ENCODE measurements at places on chromosomes 5 and 9.

DNA sequence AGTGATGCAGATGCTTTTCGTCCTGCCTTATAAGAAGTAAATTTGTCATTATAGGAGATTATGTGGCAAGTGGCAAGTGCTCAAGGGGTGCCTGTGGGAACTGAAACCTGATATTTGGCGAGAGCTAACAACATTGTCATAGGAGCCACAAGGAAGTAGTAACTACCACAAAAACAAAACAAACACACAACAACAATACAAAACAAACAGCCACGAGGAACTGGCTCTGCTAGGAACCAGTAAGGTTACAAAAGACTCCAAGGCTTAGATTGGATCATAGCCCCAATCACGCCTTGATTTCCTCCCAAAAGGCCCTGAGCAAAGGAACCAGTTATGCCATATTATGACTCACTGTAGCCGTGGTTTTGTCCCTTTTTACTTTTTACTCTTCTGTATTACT lies 1045.2 kb downstream of the CDH12 start:
- DNase-seq, result no peak

DNA sequence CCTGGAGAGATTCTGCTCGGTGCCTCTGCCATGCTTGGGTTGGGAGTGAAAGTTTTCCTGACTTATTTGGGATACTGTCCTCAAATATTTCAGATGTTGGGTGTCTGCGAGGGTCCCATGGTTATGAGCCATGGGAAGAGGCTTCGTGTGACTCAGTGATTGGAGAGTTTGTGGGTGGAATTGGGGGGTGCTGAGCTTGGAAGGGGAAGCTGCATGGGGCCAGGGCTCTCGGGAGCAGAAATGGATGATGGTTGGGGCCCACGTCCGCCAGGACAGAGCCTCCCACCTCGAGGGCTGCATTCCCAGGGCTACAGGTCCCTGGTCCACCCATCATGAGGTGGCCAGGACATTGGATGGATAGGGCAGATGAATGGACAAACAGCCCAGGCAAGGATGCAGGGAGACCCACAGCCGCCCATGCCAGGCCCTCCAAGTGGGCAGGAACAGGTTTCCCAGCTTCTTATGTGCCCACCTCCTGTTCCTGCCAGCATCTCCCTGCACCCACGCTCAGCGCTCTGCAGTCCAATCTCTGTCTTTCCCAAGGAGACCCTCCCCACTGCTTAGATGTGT lies 5.5 kb downstream of the OBP2B start:
- no peak for DNase-seq

- no peak for DNase-seq
Observed at GRCh38 chr5:77087484-77088261, 588 bp upstream of the ZBED3 start.

GRCh38 chr5:61765471-61765870 lies 433.4 kb downstream of the ZSWIM6 start:
- no peak for DNase-seq

GRCh38 chr9:37309136-37309535 lies 113.4 kb upstream of the GRHPR start:
- DNase-seq, result no peak

- no peak for DNase-seq
Observed at GRCh38 chr9:21549251-21549765, 67.2 kb upstream of the IFNE start.

DNA sequence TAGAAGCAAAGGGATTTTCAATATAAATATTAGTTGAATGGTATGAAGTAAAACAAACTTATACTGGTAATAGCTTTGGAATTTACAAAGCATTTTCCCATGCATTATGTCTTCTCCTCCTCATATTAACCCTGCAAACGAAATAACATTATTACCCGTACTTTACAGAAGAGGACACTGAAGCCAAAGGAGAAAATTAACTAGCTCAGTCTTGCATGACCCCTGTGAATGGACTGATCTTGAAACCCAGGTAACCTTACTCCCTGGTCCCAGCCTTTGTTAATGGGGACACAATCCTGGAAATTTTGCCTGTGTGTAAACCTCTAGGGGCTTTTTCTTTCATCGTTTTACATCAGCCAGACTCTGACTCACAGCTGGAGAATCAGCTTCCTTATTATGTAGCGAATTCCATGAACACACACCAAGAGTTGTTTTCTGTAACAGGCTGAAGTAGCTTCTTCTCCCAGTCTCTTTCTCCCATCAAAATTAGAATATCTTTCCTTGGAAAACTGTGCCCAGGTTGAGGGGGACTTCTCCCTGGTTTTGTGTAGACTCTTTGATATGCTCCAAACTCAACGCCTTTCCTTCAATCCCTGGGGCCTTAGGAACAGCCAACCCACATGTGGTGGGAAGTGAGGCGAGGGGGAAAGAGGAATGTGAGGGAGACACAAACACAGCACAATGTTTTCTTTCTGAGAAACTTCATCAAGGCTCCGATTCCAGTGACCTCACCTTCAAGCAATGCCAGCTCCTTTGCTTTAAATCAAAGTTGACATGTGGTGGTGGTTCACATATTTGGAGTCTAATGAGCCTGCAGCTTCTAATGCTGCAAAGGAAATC lies 480.9 kb upstream of the PAPPA start:
- DNase-seq, result no peak

DNA sequence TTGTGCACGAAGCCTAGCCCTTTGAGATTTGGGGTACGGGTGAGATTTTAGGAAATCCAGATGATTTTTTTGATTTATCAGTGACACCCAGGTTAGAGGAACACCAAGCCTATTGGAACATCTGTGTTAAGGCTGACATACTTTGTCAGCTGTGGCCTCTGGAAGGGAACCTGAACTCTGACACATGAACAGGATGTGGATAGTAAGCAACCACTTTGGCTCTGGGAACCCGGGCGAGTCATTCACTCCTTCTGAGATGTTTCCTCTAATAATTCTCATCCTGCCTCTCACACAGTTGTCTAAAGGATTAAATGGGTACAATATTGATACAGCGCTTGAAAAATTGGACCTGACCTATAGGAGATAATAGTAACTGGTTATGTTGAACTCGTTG lies 67.8 kb downstream of the FGF1 start:
- no peak for DNase-seq

GRCh38 chr9:99235926-99236634 lies 14.0 kb downstream of the SEC61B start:
- DNase-seq, result no peak

DNA sequence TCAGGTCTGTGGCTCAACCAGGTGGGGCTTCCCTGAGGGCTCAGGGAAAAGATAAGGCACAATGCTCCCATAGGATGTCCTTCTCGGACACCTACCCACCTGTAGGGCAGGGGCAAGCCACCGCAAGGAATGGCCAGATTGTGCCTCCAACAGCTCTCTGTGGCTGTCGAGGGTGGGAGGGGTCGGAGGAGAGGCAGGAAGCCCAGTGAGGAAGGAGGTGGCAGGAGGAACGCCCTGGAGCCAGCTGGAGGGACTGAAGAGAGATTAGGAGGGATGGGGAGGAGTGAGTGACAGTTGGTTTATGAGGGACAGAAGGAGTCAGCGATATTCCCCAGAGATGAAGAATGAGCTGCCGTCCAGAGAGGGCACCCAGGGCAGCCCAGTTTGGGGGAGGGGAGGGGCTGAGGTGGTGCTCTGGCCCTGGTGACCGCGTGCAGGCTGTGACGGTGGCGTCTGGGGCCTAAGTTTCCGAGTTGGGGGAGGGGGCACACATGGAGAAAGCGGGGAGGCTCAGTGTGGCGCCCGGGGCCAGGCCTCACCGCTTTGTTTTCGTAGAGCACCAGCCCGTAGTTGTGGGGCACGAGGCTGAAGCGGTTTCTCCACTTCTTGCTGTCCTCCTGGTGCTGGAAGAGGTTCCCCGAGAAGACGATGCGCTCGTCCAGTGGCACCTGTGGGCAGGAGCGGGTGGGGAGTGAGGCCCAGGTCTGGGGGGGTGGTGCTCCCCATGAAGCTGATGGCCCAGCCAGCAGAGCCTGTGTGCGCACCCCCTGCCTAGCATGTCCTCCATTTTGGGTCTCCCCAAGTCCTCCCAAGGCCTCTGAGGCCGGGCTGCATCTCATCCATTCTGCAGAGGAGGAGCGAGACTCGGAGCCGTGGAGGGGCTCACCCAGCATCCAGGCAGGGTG lies 75.6 kb downstream of the LRSAM1 start:
- DNase-seq, result no peak

GRCh38 chr9:19156026-19156474 lies 28.8 kb upstream of the PLIN2 start:
- no peak for DNase-seq

DNA sequence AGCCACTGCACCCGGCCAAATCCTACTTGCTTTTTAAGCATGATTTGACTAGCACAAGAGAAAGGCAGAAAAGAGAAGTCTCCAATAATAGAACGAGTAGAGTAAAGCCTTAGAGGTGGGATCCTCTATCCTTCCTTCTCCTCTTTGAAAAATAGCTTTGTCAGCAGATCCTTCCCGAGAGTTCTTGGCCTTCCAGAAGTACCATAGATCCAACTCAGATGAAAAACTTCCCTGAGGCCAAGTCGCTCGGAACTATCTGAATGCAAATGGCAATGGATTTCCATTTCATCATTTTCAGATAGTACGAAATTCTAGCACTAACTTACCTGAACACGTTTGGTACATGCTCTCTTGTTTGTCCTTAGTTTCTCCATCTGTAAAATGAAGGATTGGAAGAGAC lies 52.0 kb upstream of the SLIT3 start:
- DNase-seq, result no peak

DNA sequence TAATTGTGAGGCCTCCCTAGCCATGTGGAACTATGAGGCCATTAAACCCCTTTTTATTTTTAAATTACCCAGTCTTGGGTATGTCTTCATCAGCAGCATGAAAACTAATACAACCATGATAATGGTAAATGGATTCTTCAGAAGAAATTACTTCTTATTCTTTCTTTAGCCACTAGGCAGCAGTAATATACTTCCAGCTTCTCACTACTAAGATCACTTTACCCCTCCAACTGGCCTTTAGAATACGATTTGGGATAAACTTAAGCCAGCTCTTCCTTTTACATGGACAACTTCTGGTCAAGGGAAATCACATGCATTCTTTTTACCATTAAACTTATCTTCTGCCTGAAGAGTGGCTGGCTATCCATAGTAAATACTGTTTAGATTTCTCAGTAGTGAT lies 355.4 kb downstream of the MAN2A1 start:
- DNase-seq, result no peak

DNA sequence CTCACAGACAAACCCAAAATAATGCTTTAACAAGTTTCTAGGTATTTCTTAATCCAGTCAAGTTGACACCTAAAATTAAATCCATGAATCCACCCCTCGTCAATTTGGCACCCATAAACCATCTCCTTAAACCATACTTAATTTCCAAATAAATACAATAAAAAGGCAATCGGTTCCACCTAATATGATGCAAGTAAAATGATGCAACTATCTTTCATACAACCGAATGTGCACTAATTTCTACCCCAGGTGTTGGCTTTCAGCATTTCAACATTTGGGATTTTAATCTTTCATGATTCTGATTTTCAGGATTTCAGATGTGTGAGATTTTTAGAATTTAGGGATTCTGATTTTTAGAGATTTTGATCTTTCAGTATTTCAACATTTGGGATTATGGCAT lies 17.3 kb downstream of the PRKAA1 start:
- DNase-seq, result no peak

GRCh38 chr5:8773046-8773615 lies 772.7 kb downstream of the SEMA5A start:
- DNase-seq, result no peak

- no peak for DNase-seq
Observed at GRCh38 chr9:90007516-90008440, 403.0 kb downstream of the GADD45G start.

GRCh38 chr9:131618071-131618479 lies 72.8 kb downstream of the PRRT1B start:
- no peak for DNase-seq

DNA sequence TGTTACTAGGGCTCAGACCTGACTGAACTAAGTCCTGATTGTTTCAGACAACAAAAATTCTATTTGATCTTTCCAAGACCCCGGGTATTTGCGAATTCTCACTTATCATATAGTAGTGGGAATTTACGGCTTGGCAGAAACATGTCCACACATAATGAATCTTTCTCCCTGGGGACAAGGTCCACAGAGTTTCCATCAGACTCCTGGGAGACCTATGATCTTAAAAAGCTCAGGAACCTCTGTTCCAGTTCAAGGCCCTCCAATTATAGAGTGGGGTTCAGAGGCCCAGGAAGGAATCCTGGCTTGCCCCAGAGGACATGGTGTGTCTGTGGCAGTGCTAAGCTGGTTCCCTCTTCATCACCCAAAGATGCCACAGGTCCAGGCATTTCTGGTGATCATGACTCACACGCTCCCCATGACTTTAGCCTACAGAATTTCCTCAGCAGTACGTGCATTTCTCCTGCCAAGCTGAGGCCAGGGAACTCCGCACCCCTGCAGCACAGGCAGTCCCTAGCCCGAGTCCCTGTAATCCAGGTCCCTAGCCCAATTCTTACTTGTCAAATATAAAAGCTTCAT lies 12.6 kb downstream of the RAPGEF1 start:
- DNase-seq, result no peak

- no peak for DNase-seq
Observed at GRCh38 chr5:144487207-144487606, 316.5 kb downstream of the KCTD16 start.

DNA sequence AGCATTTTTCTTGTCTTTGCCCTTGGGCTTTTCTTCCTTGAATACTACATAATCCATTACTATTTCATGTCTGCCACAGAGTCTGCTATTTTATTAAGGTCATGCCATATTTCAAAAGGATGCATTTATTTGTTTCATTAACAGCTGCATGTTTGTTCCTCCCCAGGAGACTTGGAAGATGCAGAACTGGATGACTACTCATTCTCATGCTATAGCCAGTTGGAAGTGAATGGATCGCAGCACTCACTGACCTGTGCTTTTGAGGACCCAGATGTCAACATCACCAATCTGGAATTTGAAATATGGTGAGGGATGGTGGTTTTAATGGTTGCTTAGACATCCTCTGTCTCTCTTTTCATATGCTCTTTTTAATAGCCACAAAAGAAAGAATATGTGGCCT lies 4.0 kb downstream of the IL7R start:
- no peak for DNase-seq

- no peak for DNase-seq
Observed at GRCh38 chr5:107223066-107223465, 447.7 kb downstream of the EFNA5 start.

GRCh38 chr5:17373814-17374556 lies 124.0 kb upstream of the TAF11L2 start:
- DNase-seq, result no peak

GRCh38 chr5:93022211-93022610 lies 558.8 kb downstream of the NR2F1-AS1 start:
- no peak for DNase-seq

GRCh38 chr5:178818094-178818493 lies 41.7 kb upstream of the ZNF354B start:
- no peak for DNase-seq
